ENCODE measurements at places on chromosomes 6 and 20.

- DNase-seq = no peak
Measured at GRCh38 chr20:57350081-57350710, 859 bp upstream of the RAE1 start.

GRCh38 chr6:9178071-9178470 is 742.7 kb upstream of the SLC35B3 start:
- no peak for DNase-seq

DNA sequence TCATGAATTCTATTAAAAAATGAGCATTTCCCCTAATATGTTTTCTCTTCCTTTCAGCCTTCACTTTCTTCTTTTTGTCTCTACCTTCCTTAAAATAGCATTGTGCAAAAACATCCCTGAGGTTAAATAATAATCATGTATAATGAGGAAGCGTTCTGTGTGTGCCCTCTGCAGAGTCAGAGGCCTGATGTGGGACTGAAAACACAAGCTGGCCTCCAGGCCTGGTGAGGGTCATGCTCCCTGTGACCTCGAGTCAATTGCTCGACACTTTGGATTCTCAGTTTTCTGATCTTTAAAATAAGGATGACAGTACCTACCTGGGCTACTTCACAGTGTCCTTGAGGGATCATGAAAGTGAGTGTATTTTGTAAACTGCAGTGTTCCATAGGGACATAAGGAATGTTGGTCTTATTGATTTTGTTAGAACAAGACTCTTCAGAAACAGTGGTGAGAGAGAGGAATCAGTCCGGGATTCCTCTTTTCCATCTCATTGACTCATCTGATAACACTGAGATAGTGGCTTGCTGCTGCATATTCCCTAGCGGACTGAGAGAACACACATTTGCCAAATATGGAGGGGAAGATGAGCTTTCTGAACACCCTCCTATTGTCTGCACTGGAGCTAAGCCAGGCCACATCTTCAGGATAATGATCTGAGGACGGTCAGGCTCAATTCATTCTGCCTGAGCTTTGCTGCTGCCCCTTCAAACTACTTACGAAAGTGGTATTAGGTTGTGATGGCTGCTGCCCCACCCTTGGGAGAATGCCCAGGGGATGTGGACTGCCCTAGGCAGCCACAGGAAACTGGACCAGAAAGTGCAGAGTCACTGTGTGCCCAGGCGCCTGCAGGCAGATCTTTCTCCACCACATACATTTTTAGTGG is 39.6 kb upstream of the PDE7B start:
- DNase-seq = no peak

- DNase-seq = no peak
Measured at GRCh38 chr20:54624706-54625390, 149.5 kb downstream of the DOK5 start.

DNA sequence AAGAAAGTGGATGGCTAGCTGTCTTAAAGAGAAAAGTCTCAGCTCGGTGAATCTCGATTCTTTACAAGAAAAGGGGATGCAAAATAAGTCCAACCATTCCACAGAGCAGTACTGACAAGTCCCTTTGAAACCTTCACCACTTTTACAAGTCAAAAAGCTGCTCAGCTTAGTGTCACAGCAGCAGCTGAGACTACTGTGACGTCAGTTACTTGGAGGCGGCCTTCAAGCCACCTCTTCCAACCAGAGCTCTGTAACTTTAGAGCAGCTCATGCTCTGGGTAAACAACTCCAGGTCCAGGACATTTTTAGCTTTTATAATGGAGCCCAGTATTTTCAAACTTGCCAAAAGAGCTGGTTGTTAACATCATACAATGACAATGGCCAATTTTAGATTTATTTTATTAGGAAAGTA is at the start of gene KIAA0408:
KIAA0408 (minus strand) TSS at position 159 of the 411 bp plus-strand sequence. CDS start 5,408 bp downstream, outside the sequence.
- no peak for DNase-seq

DNA sequence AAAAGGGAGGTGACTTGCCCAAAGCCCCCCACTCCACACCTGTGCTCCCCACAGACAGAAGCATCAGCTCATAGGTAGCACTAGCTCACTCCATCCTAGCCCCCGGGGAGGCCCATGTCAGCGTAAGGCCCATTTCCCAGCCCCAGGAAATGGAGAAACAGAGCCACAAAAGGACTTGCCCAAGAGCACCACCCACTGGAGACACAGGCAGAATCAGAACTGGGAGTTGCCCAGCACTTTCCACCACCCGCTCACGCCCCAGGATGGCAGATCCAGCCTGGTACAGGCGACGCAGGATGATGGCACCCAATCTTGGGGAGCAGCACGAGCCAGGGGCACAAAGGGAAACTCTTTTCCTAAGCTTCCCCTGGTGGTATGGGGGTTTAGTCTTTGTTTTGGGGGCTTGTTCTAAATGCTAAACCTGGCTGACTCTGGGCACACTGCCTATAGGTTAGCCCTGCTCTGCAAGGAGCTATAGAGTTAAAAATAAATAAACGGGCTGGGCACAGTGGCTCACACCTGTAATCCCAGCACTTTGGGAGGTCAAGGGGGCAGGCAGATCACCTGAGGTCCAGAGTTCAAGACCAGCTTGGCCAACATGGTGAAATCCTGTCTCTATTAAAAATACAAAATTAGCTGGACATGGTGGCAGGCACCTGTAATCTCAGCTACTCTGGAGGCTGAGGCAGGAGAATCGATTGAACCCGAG is 11.8 kb downstream of the C20orf203 start:
- DNase-seq = no peak

GRCh38 chr6:73088138-73088813 is 137.0 kb downstream of the KHDC1L start:
- DNase-seq = no peak

GRCh38 chr20:47677635-47678453 is 107.4 kb downstream of the SULF2 start:
- DNase-seq = peak; percentile 53

DNA sequence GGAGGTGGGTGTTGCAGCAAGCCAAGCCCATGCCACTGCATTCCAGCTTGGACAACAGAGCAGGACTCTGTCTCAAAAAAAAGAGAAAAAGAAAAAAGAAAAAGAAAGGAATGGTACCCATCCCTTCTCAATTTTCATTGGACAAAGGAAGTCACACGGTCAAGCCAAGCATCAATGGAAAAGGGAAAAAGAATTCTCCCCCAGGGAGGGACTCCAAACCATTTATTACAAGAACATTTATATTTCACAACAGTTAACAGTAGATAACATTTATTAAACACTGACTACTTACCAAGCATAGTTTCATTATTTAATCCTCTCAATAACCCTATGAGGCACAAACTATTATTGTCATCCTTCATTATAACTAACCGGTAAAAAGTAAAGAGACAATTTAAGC is 6.6 kb upstream of the KIF13A start:
- no peak for DNase-seq

DNA sequence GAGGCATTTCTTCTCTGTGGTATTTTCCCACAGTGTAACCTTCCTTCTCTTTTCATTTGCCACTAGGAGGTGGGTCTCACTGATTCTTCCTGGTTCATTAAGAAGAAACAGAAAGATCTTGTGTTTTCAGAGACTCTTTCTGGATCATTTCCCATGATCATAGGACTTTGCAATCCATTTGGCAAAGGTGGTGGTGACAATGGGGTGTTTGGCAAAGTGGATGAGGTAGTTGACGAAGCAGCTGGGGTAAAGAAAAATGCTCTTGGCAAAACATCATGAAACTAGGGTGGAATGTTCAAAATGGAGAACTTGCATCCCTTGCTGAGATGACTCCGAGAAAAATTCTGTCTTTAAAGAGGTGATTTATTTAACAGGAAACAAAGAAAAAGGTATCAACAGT is 50.6 kb downstream of the TRAF3IP2 start:
- DNase-seq = no peak

DNA sequence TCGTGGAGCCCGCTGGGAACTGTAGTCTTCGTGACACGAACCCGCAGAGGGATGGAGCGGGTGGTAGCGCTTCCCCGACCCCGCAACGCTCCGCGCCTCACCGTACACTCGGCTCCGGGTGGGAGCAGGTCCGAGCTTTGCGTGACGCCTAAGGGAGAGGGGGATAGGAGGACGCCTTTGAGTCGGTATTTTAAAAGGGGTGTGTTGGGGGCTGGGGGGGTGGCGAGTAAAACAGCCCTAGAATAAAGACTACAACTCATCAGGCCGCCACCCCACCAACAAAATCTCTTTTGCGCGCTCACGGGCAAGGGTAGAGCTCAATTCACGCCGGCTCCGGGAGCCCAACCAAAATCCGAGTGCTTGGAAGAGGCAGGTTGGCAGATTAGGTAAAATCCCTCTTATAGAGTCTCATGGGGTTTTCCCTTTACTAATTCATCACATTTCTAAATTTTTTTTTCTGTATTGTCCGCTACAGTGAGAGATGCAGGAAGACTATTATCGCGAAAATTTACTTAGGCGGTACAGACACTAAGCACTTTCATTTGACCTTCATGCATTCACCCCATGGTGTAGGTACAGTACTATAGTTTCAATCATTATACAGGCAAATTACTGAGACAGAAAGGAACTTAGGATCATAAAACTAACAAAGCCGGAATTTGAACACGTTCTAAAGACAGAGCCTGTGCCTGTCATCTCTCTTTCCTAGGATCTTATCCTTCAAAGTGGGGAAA is 706 bp upstream of the SNX14 start:
- DNase-seq = peak; percentile 30

- DNase-seq = no peak
Measured at GRCh38 chr6:155108070-155108820, 113.1 kb downstream of the TIAM2 start.

GRCh38 chr20:38315290-38315966 is 11.5 kb downstream of the BPI start:
- no peak for DNase-seq

DNA sequence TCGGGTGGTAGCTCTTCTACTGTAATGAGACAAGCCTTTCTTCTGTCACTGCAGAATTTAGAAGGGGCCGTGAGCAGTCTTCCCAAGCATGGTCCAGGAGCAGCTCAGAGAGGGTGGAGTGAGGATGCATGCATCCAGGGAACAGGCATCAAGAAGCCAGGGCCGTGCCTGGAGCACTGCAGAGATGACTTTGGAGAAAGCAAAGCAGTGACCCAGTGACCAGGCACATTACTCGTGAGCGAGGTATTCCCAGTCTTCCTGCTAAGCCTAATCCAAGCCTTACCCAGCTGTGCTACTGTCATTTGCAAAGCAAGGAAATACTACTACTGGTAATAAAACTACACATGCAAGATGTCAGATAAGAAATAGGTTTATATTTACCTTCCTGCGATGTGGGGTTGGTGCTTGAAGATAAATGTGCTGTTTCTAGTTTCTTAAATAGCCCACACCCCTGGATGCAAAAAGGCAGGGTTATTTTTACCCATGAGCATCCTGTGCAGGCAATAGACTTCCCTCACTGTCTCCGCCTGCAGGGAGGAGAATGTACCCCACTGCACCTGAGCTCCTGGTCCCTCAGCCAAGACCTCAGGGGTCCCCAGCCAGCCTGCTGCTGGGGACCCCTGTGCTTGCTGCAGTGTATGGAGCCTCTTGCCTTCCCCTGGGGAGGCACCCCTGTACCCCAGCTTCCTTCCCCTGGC is 62.9 kb downstream of the SSR1 start:
- DNase-seq = no peak

DNA sequence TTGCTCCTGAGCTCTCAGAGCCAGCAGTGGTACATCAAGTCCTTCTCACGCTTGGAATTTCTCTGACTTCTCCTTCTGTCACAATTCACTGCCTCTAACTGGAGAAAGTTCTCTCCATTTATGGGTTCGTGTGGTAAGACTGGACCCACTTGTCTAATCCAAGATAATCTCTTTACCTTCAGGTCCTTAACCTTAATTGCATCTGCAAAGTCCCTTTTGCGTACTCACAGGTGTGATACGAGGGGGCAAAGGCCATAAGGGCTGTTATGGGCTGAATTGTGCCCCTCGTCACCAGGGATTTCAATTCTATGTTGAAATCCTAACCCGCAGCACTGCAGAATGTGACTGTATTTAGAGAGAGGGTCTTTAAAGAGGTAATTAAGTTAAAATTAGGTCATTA is 27.5 kb upstream of the TBC1D22B start:
- DNase-seq = no peak

- no peak for DNase-seq
Measured at GRCh38 chr20:40868551-40869217, 159.9 kb upstream of the TOP1 start.
